Mesothelial cell of epicardium (in vitro differentiated cells): ENCODE measurements at places on chromosomes 2 and 18. TPM values are rescaled to one million over a fixed set of nuclear protein-coding genes. Genes with fewer than 3 reads are reported as not detected.
A peak's percentile ranks its signal among the peaks of the same experiment; 100 is the strongest.

MAP3K19 gene
- total RNA-seq = not detected in 3 replicates

PIEZO2 gene
- 36.7 to 43.7 TPM (median 40.9 TPM) in 3 replicates for total RNA-seq

GRCh38 chr2:154623819-154624218 is 74.7 kb upstream of the KCNJ3 start:
- DNase-seq = no peak

- DNase-seq = no peak
These were observed 11.6 kb downstream of the BMPR2 start for GRCh38 chr2:202387608-202388342.

DNA sequence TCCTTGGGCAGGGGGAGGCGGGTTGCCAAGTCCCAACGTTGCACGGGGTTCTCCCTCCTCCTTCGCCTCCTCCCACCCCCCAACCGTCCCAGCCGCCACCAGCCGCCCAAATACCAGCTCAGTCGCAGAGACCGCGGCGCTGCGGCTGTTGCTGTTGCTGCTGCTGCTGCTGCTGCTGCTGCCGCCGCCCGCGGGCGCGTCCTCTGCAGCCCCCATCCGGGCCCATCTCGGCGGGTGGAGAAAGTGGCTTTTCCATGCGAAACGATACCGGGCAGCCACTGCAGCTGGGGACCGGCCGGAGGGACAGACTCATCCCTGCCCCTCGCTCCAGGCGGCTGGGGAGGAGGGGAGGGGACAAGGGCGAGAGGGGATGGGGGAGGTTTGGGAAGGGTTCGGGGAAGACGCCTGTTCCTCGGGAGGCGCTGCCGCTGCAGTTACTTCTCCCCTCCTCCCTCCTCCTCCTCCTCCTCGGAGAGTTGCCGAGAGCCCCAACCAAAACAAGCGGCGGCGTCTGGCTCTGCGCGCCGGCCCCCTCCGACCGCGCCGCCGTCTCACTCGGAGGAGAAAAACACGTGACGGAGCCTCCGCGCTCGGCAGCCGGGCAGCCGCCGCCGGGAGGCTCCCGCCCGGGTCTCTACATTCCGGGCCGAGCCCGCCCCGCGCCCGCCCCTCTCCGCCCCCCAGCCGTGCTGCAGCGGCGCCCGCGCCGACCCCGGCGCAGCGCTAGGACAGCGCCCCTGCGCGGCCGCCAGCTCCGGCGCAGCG is at the start of gene IRS1:
Gene IRS1, minus strand, starts transcription at position 610 of the 765 bp plus-strand sequence. CDS start 1,082 bp downstream, outside the sequence.
- peak; percentile 70 for DNase-seq

- DNase-seq = no peak
These were observed 39.4 kb downstream of the KCMF1 start for GRCh38 chr2:85010404-85010803.

USP40 gene
- 48.7 to 51.0 TPM (median 50.0 TPM) in 3 replicates for total RNA-seq

DNA sequence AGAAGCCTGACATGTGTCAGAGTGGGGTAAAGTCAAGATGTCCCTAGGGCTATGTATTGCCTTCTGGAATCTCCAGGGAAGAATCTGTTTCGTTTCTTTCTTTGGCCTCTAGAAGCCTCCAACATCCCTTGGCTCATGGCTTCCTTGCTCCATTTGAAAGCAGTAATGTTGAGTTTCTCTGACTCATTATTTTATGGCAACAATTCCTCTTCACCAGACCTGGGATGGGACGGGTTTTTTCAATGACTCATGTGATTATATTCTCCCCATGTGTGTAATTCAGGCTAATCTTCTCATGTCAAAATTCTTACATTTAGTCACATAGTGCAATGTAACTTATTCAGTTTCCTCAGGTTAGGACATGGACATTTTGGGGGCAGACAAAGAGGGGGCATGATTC is 1038.6 kb downstream of the CBLN2 start:
- no peak for DNase-seq

- DNase-seq = no peak
These were observed 642 bp upstream of the KCNK3 start for GRCh38 chr2:26691881-26692278.

DNA sequence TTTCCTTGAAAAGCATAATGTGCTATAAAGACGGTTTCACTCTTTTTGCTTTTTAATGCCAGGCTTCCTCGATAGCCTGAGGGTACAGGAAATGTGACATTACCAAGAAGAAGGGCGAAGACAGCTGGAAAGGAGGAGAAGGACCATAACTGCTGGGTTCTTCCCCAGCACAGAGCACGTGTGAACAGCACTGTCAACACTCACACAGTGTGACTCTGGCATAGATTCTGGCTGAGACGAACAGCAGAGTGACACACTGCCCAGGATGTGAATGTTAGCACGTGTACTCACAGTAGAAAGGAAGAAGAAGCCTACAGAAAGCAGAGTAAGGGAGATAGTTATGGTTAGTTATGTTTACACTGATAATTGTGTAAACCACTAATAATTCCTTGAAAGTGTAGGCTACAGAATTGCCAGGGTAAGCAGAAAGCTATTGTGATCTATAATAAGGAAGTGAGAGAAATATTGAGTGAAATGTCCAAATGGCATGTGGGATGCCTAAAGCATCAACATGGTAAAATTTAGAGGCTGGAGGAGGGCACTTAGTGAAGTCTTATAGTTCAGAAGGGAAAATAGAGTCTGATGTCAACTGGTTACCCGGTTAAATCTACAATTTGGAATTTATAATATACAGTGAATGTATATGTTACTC is 198.2 kb downstream of the DLGAP1 start:
- DNase-seq = no peak

DNA sequence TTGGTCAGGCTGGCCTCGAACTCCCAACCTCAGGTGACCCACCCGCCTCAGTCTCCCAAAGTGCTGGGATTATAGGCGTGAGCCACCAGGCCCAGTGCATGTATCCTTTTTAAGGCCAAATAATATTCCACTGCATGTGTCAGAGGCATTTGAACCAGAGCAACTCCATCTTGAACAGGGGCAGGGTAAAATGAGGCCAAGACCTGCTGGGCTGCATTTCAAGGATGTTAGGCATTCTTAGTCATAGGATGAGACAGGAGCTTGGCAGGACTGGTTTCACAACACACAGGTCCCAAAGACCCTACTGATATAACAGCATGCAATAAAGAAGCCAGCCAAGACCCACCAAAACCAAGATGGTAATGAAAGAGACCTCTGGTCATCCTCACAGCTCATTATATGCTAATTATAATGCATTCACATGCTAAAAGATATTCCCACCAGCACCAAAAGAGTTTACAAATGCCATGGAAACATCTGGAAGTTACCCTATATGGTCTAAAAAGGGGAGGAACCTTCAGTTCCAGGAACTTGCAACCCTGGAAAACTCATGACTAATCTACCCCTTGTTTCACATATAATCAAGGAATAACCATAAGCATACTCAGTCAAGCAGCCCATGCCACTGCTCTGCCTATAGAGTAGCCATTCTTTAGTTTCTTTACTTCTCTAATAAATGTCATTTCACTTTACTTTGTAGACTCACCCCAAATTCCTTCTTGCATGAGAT is 204.6 kb downstream of the RAB3GAP1 start:
- DNase-seq = no peak

IL1R2 gene
- total RNA-seq = not detected in 3 replicates

- DNase-seq = no peak
These were observed 91.6 kb downstream of the NFATC1 start for GRCh38 chr18:79487183-79487800.

MYO5B gene
- 15.1 to 15.6 TPM (median 15.1 TPM) in 3 replicates for total RNA-seq
